ENCODE measurements at places on chromosomes 12 and 14.

DNA sequence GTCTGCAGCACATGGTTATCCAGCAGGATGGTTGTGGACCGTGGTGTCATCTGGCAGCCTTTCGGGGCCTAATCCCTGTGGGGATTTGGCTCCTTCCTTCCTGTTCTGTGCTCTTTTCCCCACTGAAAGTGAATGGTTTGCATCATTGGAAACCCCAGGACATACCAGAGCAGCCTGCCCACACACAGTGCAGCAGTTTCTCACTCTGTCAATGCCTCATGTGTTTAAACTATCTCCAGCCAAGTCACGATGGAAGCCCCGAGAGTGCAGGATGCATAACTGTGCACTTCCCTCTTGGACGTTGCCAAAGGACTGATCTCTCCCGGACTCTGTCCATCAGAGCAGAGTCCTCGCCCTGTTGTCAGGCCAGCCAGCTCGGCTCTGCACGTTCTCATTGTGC is 29.0 kb upstream of the AMN start:
- peak; percentile 55 for DNase-seq

DNA sequence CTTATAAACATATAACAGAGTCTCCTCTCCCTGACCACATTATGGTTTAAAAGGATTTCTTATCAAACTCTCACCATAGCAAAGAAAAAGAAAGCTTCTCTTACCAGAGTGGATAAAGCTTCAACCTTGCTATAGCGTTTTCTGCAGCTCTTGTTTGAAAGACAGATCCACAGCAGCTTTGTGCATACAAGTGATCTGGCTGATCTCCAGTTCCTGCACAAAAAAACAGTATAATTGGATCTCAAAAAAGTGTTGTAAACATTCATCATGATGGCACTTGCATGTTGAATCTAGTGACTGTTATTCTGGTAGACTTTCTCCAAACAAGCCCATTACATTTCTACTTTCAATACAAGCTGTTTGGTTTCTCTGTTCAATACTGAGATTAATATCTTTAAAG is 178.9 kb upstream of the MGAT4C start:
- DNase-seq = no peak

GRCh38 chr12:124893792-124894516 is 20.5 kb downstream of the UBC start:
- DNase-seq = no peak

- no peak for DNase-seq
These were observed 10.2 kb upstream of the TCP11L2 start for GRCh38 chr12:106292339-106292738.

DNA sequence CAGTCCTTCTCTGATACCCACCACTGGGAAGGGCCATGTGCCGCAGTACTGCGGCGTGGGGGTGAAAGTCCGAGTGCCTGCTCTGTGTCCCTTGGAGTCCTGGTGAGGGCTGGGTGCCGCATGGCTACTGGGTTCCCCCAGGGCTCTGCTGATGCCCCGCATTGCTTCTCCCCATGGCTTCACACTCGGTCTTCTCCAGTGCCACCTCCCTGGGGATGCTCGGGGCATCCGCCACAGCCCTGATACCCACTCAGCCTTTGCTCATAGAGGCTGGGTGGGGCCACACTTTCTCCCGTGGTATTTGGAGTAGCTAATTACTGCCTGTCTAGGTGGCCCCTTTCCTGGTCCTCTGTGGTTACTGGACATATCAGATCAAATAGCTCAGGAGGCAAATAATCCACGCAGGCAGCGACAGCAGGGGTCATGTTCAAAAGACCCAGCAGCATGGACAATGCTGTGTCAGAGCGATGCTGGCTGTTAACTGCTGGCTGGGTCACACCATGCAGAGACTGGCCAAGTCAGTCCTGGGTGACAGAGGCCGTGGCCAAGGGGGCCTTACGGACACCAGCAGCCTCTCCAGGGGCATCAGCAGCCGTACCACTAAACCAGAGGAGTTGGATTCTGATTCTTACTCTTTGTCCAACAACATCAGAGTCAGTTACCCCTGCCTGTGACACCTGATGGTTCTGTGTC is 106.5 kb downstream of the ADGRD1 start:
- DNase-seq = no peak

DNA sequence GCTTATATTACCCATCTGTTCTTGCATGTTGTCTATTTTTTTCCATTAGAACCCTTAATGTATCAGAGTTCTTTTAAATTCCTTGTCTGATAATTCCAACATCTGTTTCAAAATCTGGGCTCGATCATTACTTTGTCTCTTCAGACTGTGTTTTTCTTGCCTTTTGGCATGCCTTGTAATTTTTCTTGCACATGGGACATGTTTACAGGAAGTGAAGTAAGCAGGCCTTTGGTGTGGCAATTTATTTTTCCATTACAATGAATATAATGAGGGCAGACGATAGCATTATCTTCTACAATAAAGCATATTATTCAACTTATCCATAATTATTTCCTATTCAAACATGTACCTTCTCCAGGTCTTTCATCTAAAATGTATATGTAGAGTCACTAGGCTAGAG is 48.3 kb downstream of the STXBP6 start:
- no peak for DNase-seq

DNA sequence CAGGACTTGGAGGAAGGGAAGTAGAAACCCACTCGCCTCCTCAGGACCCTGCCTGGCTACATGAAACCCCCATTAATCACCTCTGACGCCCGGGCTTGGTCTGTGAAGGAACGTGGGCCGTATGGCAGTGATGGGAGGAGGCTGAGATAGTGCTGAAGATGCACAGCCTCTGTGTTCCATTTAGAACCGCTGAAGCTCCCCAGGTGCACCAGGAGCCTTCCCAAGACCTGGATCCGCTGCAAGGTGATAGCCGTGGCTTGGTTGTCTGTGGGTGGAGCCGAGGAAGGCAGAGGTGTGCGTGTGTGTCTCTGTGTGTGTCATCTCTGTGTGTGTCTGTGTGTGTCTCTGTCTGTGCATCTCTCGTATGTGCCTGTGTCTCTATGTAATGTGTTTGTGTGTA is 293.1 kb downstream of the CACNA1C start:
- no peak for DNase-seq

DNA sequence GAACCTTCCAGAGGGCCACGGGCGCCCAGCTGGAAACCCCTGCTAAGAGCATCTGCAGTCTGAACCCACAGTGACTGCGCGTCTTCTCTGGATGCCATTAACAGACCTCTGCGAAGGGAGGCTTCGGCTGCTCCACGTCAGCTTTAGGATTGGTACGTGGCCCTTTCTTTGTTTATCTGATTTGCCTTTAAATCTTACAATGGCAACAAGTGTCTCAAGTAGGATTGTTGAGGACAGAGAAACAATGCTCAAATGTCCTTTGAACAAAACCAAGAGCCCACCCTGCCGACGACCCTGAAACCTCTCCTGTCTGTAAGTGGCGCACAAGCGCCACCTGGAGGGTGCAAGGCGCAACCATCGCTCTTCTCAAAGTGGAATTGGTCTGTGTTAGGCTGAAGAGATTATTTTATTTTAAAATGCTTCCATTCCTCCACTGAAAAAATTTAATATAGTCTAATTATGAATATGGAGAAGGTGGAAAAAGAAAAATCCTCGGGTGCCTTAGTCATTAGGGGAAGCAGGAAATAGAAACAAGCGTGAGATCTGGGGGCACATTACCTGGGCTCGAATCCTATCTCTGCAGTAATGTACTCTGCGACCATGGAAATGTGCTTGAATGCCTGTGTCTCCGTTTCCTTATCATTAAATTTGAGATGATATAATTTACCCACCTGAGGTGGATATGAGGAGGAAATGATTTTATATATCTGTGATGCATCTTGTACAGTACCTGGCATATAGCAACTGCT is 82.6 kb upstream of the PTPRB start:
- DNase-seq = peak; percentile 71

- DNase-seq = no peak
These were observed 29.0 kb upstream of the MED13L start for GRCh38 chr12:116306506-116306905.

DNA sequence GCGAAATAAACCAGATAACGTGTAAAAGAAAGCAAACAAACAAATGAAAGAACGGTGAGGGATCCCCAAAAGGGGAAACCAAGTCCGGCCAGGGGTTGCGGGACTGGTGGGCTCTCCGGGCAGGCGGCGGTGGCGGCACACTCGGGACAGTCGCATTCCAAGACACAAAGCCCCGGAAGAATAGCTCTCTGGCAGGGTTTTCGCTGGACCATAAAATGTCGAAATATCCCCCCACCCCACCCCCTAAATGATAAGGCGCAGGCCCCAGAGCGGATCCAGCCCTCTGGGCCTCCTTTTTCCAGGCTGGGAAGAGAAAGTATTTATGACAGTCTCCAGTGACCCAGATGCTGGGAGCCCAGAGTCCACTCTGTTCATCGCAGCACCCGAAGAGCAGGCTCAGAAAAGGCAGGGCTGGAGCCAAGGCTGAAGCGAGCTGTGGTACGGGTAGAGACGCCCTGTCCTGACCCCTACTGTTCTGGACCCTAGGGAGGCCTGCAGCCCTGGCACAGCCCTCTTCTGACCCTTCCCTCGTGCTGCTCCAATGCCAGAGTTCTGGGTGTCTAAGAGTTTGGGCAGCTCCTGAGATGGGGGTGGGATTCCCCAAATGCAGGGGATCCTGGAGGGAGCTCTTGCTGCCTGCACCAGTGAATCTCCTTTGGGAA is 2.1 kb upstream of the HOXC8 start:
- peak; percentile 66 for DNase-seq

GRCh38 chr12:127779301-127780045 is 487.5 kb upstream of the TMEM132C start:
- DNase-seq = no peak

DNA sequence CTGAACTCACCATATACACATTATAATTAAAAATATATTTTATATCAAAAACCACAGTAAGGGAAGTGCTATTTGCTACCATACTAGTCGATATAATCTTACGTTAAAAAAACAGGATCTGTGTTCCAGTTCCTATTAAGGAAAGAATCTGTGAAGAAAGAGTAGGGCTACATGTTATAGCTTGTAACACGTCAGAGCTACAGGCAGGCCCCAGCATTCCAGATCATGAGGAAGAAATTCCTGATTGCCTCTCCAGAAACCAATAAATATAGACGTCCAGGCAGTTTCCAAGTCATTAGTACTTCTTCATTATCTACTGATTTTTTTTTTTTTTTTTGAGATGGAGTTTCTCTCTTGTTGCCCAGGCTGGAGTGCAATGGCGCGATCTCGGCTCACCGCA is 20.6 kb downstream of the SGPP1 start:
- no peak for DNase-seq

DNA sequence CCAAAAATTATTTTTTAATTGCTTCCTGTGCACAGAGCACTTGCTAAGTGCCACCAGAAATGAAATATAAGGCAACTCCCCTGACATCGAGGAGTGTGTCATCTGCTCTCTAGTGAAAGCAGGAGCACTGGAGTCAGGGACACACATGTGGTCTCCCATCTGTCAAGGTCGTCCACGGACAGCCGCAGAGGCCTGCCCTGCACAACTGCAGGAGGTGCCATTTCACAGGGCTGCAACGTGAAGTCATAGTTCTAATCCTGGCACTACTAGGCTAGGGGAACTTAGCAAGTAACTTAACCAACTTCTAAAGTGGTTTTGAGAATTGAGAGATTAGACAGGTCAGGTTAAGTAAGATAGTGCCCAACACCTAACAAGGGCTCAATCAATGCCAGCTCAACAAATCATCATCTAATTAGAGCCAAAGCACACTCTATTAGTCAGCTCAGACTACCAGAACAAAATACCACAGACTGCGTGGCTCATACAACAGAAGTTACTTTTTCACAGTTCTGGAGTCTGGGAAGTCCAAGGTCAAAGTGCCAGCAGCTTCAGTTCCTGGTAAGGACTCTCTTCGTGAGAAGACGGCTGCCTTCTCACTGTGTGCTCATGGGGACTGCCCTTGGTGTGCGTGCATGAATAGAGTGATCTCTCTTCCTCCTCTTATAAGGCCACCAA is 30.7 kb downstream of the FOXN3 start:
- DNase-seq = no peak

GRCh38 chr14:59754256-59754655 is 116.3 kb downstream of the RTN1 start:
- no peak for DNase-seq

DNA sequence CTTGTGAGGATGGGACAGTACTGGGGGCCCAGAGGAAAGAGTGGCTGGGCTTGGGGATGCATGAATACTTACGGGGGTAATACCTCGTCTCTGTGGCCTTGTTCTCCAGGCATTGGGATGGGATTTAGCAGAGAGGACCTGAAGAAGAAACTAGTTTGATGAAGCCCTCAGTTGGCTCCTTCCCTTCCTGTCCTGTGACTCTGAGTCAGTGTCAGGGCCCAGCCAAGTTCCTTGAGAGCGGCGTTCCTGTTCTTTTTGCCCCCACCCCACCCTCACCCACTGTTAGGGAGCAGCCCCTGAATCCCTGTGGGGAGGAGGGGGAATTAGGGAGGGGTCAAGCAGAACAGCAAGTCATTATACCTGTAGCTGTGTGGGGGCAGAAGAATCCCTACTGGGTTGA is 5.2 kb upstream of the LRP1-AS start:
- no peak for DNase-seq

GRCh38 chr14:91901449-91902226 is 34.3 kb upstream of the TC2N start:
- DNase-seq = no peak

DNA sequence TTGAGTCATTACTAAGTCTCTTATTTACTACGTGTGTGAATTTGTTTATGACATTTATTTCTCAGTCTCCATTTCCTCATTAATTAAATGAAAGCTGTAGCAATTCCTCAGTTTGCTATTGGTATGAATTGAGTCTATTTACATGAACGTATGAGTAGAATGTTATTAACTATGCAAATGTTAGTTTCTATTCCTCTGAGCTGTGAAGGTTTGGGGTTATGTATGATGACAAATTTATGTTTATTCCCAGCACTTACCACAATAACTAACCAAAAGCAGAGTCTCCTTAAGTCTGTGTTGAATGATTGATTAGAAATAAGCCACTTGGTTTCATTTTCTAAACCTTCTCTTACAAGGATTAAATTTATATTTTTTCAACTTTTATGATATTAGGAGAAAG is 1340.9 kb downstream of the FSCB start:
- DNase-seq = no peak

DNA sequence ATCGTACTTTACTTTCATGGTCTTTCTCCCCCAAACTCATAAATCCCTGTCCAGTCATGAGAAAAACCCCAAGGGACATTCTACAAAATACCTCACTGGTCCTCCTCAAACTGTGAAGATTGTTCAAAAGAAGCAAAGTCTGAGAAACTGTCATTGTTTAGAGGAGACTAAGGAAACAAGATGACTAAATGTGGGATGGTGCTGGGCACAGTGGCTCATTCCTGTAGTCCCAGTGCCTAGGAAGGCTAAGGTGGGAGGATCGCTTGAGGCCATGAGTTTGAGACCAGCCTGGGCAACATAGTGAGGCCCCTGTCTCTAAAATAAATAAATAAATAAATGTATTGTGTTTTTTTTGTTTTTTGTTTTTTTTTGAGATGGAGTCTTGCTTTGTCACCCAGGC is 74.2 kb upstream of the SCAF11 start:
- no peak for DNase-seq

GRCh38 chr12:43736927-43737440 is 21.6 kb downstream of the PUS7L start:
- DNase-seq = no peak

Measured in hepatocyte (in vitro differentiated cells).